Bronchial epithelial cell (primary cell): ENCODE measurements at places on chromosomes 4 and X.

GRCh38 chrX:80751456-80751855 is 58.2 kb downstream of the BRWD3 start:
- no peak for DNase-seq

- DNase-seq: no peak
These were observed 107.2 kb downstream of the TBCK start for GRCh38 chr4:106208481-106209460.

DNA sequence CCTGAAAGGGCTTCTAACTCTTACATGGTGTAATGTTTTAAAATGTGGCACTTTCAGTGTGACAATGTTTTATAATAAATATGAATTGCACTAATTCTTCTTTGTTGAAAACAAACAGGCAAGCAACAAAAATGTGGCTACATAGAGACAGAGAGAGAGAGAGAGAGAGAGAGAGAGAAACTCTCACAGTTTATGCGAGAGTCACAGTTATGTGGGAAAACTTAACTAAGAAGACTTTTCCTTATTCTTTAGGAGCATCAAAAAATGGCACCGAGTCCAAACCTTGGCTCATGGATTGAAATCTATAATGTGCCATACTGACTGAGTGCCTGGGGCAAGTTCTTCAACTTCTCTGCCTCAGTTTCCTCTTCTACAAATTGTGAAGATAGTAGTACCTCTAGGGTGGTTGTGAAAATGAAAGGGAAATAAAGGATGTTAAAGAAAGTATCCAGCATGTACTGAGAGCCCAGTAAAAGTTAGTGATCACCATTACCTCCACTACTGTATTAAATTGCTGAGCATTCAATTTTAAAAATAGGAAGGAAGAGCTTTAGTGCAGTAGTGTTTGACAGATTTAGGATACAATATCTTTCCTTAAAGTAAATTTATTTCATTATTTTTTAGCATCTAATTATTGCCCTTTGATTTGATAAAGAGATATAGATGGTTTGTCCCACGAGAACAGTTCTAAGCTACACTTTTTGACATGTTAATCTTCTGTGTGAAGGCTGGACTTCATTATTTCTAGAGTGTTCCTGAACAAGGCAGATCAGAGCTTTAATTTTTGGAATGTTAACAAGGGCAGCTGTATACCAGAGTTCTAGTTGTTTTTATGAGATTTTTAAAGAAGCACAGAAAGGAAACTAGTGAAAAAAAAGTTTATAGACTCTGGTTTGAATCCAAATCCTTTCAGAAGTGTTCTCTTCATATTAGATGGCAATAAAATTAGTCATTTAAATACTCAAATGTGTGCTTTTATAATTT is 187.5 kb upstream of the ANK2 start:
- no peak for DNase-seq

GRCh38 chrX:77450415-77450814 is 3.2 kb downstream of the FGF16 start:
- DNase-seq: no peak

GRCh38 chr4:152947311-152947710 is 11.2 kb downstream of the FHDC1 start:
- no peak for DNase-seq

- DNase-seq: no peak
These were observed 656.0 kb upstream of the NDST4 start for GRCh38 chr4:115769396-115769795.

DNA sequence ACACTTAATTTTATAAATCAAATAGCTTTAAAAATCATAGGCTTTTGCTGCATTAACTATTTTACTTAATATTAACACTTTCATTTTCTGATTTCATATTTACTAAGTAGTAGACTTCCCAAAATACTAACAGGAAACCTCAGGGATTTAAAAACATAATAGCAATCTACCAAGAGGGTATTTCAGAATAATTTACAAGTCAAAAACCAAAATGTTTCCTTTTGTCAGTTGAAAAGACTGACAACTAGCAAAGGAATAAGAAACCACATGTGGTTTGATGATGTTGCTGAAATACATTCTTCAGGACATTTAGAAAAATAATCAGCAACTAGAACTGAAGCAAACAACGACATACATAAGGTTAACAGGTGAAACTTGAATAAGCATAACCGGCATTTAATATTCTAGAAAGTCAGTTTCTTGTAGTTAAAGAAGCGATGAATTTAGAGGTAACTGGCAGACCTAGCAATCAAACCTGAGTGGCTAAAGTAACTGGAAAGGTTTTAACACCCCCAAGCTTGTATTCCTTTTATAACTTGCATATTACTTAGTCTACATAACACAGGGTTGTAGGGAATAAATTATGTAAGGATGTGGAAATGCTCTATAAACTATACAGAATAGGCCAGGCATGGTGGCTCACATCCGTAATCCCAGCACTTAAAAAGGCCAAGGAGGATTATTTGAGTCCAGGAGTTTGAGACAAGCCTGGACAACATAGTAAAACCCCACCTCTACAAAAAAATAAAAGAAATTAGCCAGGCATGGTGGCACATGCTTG is 40.0 kb downstream of the DHX15 start:
- DNase-seq: no peak

GRCh38 chr4:177237291-177237690 is 72.4 kb upstream of the NEIL3 start:
- DNase-seq: no peak

- peak; percentile 61 for DNase-seq
These were observed 351.6 kb downstream of the PCDH7 start for GRCh38 chr4:31071508-31072486.

GRCh38 chr4:182711211-182711610 is 206.0 kb downstream of the DCTD start:
- DNase-seq: no peak

DNA sequence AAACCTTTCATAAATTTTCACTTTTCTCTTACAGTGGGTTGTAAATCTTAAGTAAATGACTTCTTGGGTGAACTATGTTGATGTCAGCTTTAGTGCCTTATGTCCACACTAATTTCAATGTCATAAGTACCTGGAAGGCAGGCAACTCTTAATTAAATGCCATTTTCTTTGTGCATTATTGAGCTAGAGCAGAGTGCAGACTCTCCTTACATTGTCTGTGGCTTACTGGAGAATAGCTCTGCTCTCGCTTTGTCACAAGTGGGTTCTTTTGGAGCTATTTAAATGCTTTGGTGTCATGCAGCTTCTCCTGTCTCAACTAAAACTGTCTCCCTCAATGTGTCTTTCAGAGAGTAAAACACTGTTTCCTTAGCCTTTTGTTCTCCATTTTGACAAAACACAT is 411.6 kb downstream of the STIM2 start:
- no peak for DNase-seq

DNA sequence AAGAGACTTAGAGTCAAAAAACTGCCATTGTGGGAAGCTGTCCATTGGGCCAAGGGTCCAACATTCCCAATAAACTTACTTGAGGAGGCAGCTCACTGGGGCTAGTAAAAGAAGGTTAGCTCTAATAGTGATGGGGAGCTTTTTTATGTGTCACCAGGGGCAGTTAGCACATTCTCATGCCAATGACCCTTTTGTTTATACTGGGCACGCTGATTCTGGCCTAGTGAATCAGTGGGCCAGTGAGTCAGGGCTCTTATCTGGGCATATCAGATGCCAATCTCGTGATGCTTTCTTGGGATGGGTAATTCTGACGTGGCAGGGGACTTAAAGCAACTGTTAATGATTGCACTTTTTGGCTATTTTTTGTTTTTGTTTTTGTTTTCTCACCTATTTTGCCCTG is 27.8 kb downstream of the TCEAL1 start:
- DNase-seq: peak; percentile 90

DNA sequence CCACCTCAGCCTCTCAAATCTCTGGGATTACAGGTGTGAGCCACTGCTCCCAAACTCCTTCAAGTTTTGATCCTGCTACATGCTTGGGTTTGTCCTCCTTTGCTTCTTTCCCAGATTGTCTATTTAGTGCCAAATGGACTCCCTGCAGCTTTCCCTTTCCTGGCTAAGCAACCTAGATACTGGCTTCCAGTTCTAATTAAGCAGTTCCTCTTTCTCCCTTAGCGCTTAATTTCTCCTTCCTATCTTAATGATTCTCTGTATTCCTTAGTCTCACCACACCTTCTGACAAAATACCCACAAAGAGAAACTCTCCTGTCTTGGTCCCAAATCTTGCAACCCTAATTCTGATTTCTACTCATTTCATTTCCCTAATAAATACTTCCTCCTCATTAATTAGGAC is 7.8 kb downstream of the RXFP1 start:
- DNase-seq: no peak

- DNase-seq: no peak
These were observed 135.9 kb downstream of the GATB start for GRCh38 chr4:151624626-151625565.

- peak; percentile 88 for DNase-seq
These were observed 125.3 kb downstream of the COL4A6 start for GRCh38 chrX:108312957-108313356.

DNA sequence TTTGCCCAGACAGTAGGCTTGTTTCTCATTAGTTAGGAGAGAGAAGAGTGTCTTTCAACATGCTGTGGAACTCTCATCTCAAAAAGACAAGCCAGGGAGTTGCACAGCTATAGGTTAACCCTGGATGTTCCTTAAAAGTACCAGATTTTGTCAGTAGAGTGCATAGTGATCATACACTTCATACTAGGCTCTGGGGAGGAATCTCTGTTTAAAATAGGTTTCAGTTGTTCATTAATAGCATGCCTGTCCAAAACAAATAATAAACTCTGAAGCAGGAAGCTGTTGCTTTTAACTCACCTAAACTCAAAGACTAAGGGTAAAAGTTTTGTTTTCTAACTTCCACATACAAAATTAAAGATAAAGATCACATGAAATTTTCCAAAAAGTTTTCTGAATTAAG is 1948.4 kb downstream of the C4orf33 start:
- no peak for DNase-seq

GRCh38 chr4:177066746-177067145 is 242.9 kb upstream of the NEIL3 start:
- DNase-seq: no peak

- no peak for DNase-seq
These were observed 5.5 kb upstream of the PPP1R2C start for GRCh38 chrX:42783451-42783850.

DNA sequence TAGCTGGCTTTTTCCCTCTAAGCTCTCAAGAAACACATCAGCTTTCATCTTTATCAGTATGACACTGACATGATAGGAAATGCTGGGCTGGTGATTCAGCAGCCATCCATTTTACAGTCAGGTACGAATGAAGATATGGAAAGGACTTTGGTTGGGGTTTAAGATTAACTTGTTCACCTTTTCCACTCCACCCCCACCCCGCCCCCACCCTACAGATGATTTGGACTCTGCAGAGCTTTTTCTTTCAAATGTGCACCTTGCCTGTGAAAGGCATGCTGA is 132.6 kb downstream of the AKAP4 start:
- DNase-seq: peak; percentile 4

GRCh38 chr4:128347175-128347868 is 59.7 kb upstream of the PGRMC2 start:
- DNase-seq: no peak

DNA sequence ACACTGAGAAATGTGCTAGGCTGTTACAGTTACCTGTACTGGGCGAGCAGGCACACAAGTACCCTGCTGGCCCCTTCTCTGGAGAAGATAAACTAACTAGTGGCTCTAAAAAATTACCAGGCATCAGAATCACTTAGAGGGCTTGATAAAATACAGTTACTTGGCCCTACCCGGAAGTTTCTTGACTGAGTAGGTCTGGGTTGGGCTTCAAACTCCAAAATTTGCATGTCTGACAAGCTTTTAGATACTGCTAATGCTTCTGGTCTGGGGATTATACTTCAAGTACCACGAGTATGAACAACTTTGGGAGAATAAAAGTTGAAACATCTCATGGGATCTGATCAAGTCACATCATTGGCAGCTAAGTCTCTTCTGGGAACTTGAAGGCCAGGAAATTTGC is 30.8 kb downstream of the CEP135 start:
- DNase-seq: no peak

DNA sequence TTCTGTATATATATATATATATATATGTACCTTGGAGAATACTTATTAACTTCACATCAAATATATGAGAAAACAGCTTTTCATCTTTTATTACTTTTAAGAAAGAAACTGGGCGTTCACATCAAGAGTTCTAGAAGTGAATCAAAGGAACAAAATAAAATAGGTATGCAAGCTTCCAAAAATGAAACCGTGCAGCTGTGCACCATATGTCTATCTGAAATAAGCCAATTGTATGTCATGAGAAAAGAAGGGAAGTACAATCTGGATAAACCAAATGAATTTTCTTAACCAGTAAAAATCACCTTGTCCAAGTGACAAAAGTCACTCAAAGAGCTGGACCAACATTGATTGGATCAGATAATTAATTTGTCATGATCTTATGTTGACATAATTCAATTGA is 405.4 kb upstream of the TECRL start:
- no peak for DNase-seq

DNA sequence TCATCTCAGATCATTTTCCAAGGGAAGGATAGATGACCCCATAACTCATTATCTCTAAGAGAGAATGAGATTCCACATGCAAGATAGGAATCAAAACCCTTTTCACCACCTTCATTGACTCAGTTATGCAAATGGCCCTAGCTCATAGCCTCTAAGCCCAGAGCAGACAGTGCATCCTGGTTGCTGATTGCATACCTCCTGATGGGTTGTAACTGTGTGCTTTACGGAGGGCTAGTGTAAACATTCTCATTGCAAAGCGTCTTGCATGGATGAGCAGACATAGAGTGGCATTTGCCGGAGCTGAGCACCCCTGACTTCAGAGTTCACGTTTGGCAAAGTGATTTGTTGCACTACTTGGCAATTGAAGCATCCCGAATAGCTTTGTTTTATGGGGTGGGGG is 151.0 kb downstream of the VCX3A start:
- no peak for DNase-seq

GRCh38 chr4:3440979-3441500 is 728 bp upstream of the HGFAC start:
- peak; percentile 47 for DNase-seq

DNA sequence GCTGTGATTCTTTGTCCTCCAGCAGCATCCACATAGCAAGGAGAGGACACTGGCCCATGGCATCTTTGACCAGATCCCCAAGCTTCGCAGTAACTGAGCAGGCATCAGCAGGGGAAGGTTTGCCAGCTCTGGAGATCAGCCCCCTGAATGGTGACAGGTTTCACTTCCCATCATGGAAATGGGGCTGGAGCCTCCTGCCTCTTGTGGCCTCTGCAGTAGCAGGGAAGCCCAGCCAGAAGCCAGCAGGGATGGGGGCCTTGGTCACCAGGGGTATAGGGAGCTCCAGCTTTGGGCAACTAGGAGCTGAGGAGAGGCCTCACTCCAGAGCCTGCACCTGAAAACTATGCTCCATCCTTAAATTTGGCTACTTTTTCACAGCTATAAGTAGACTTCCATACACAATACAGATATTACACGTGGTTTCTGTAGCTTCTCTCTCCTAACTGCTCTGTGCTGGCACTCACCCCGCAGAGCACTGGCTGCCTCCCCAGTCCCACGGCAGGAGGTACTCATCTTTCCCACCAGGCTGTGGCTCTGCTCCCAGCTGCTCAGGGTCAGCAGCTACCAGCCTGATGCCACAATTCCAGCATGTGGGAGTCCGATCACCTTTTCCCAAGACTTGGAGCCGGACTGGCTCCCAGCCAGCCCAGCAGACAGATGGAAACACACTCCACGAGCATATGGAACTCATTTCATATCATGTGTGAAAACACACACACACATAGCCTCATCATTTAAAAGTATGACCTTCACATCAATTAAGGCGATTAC is 2.8 kb downstream of the TMEM271 start:
- DNase-seq: no peak

GRCh38 chrX:295136-295535 is 14.0 kb downstream of the PLCXD1 start:
- no peak for DNase-seq

- no peak for DNase-seq
These were observed 96.0 kb upstream of the WDFY3 start for GRCh38 chr4:85062466-85062865.

GRCh38 chr4:139629436-139630125 is 36.0 kb upstream of the MGST2 start:
- no peak for DNase-seq
